GM12891 (cell line): ENCODE measurements at places on chromosomes 6 and 20.

- no peak for DNase-seq
Measured at GRCh38 chr6:4346659-4347333, 211.4 kb upstream of the ECI2 start.

DNA sequence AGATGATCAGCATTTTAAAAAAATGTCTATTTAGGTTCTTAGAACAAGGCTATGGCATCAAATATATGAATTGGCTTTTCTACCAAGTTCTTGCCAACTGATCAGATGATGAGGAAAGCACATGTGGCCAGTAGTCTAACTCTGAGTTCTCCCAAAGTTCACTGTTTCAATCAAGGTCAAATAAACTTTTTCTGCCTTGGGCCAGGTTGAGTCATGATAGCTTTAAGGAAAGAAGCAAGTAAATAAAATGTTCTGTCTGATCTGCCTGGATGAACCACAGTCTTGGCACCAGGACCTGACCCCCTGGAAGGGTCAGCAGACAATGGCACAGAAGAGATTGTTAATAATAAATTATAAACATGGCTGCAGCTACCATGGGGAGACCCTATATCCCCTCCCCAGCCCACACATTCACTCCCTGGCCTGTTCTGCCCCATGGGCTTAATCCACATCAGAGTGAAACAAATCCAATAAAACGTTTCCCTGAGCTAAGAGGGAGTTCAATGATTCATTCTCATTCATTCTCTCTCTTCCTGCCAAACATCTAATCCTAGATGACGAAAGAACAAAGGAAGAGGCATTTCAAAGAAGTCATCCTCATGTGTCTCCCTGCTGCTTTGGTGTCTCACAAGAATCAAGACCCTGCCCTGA lies 661.6 kb downstream of the DHX35 start:
- no peak for DNase-seq

DNA sequence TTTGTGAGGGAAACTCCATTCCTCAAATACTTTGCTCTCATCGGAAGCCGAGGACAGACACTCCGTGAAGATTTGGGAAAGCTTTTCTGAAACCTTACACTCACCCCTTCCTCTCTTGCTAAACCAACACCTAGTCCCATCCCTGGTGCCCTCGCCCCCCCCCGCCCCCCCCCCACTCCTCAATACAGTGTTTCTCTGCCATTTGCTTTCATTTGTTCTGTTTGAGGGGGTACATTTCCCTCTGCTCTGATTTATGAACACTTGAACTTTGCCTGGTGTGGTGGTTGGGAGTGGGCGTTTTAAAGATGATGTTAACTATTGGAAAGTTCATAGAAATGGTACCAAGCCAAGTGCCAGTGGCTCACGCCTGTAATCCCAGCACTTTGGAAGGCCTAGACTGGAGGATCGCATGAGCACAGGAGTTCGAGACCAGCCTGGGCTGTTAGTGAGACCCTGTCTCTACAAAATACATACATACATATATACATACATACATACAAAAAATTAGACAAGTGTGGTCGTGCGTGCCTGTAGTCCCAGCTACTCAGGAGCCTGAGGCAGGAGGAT lies 1.1 kb downstream of the RAB32 start:
- DNase-seq, result no peak

GRCh38 chr20:9506964-9507369 lies 7.4 kb upstream of the LAMP5 start:
- DNase-seq, result no peak

DNA sequence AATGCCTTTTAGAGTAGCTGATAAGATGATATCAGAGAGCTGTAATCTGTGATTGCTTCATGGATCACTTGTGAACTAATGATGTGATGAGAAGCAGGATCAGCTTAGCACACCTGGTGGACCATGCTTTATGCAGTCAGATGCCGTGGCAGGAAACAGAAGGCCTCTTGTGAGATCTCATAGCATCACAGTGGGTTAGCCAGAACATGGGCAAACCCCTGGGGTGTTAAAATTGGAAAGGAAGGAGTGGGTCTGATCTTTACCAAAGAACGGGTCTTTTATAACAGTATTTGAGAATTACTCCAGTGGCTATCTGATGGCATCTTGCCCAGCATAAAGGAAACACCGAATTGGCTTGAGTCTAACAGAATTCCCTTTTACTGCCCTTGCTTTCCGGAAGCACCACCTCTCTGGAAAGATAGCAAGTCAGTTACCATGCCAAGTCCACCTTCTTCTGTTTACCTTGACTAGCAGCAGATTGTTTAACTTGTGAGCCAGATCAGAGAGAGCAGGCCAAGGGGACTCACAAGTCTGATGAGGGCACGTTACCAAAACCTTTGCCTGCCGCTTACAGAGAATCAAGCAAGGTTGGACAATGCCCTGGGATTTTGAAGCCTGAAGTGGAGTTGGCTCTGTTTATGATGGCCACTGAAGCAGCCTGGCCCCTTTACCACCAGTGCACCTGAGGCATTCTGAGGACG lies 20.9 kb upstream of the SRF start:
- no peak for DNase-seq

DNA sequence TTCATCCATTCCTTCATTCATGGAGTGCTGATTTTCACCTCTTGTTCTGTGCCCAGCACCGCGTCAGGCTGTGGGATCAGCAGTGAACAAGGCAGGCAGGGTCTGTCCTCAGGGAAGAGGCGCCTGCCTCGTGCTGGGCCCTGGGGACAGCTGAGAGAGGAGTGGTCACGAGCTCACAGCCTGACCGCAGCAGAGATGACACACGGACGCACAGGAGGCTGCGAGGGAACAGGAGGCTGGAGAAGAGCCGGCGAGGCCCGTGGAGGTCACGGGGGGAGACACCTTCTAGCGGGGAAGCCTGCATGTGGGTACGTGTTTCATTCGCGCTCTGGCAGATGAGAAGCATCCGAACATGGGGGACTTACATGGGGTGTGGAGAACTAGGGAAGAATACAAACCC lies 27.5 kb downstream of the PXDC1 start:
- no peak for DNase-seq

DNA sequence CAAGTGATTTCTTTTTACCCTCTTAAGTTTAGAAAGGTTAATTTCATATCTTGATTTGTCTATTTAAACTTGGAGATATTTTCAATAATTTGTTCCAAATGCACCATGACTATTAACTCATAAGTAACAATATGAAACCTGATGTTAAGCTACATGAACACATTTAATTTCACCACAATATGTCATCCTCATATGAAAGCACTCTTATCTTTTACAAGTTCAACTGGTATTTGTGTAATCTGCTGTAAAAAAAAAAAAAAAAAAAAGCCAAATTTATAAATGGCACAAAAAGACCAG lies 110.4 kb downstream of the HFE start:
- no peak for DNase-seq

- no peak for DNase-seq
Measured at GRCh38 chr6:71419217-71420094, 130.8 kb downstream of the OGFRL1 start.
